Fibroblast of lung (primary cell): ENCODE measurements at places on chromosomes 7 and 10. TPM values are rescaled to one million over a fixed set of nuclear protein-coding genes. Genes with fewer than 3 reads are reported as not detected.

DNA sequence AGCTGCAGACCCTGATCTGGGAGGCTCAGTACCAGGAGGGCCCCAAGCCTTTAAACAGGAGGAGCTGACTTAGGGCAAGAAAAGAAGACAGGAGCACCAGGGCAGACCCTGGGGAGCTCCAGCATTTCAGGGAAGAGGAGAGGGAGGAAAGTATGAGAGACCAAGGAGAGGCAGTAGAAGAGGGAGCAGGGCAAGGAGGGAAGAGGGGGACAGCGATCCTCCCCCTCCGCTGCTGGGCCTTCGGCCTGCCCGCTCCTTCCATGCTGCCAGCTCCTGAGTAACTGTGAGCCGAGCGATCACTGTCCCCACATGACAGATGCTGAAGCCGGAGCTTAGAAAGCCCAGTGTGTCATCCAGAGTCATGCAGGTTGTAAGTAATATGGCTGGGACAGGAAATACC is 65.9 kb downstream of the ALOX5 start:
- DNase-seq = no peak

GRCh38 chr7:132560825-132561529 is 15.3 kb downstream of the PLXNA4 start:
- DNase-seq = no peak

Gene RNF32
- total RNA-seq = 2.6 and 2.8 TPM in 2 replicates

DNA sequence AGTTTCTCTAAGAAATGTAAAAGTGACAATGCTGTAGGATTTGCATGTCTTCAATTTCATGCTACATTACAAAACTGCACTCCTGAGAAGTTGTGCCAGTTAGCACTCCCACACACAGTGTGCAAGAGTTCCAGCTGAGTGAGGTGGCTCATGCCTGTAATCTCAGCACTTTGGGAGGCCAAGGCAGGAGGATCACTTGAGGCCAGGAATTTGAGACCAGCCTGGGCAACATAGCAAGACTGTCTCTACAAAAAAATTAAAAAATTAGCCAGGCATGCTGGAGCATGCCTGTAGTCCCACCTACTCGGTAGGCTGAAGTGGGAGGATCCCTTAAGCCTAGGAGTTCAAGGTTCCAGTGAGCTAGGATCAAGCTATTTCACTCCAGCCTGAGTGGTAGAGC is 44.6 kb downstream of the FRA10AC1 start:
- DNase-seq = no peak

- DNase-seq = no peak
These were observed 146.2 kb upstream of the LYZL1 start for GRCh38 chr10:29142516-29143314.

DNA sequence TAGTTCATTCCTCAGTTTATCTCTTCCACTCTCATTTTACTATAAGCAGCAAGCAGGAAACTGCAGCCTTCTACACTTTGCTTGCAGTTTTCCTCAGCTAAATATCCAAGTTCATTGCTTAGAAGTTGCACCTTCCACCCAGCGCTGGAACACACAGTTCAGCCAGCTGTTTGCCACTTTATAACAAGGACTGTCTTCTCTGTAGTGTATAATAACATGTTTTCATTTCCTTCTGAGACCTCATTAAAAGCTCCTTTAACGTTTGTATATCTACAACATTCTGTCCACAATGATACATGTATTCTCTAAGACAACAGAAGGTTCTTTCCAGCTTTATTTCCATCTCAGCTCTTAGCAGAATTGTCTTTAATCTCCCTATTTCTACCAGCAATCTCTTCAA is 74.1 kb downstream of the GNAI1 start:
- no peak for DNase-seq

Gene GRIFIN
- total RNA-seq = not detected in 2 replicates

GRCh38 chr7:85602196-85602595 is 415.3 kb upstream of the SEMA3D start:
- DNase-seq = peak; percentile 18

DNA sequence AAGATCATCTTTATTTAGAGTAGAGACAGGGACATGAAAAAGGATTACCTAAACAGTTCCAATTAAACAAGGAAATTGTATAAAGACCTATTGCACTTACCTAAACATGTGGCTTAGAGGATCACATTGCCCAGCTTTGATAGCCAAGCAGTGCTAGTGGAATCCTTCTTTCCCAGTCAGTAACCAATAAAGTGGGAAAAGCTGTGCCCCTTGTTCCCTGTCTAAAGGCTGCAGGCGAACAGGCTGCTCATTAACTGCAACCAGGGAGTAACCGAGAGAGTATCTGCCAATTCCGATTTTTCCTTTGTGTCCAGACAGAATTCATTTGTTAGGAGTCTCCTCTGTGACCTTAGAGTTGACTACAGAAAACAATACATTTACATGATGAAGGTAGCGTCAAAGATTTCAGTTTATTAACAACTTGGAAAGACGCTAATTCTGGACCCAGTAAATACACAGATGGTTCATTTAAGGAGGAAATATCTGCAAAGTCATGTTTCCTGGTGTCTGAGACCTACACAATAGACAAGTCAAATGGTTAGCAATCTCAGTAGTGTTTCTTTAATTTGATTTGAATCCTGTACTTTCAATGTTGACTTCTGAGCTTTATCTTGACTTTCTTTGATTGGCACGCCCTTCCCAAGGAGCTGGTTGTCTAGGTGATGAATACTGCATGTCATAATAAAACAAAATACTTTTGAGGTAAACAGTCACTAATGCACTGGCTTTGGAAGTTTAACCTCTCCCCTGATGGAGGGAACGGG is 57.3 kb upstream of the MET start:
- no peak for DNase-seq

DNA sequence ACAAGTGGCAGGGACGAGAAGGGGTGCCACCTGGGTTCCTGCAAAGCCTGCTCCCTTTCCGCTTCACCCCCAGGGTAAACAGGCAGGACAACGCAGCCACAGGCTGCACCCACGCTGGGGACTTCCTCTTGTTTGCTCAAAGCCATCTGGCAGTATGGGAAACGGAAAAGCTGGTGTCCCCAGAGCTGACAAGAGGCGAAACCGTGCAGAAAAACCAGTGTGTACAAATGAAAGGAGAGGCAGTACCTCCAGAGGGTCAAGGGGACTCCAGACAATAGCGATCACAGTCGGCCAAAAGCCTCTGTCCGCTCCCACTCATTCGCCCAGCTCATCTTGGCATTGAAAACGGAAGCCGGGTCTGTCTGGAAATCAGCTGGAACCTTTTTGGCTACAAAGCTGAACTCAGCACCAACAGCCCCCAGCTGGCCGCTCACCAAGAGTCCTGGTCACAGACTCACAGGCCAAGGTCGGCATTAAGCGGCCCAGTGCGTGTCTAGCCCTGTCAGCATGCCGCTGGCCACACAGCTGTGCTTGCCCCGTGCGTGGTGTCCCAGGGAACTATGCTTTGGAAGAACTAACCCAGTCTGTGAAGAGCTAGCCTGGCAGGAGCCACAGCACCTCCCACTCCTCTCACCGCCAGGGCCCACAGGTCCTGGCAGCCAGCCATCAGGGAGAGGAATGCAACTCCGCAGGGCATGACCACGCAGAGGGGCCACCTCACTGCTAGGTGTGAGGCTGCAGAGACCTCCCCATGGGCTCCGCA is 10.4 kb downstream of the TNS3 start:
- DNase-seq = peak; percentile 85

DNA sequence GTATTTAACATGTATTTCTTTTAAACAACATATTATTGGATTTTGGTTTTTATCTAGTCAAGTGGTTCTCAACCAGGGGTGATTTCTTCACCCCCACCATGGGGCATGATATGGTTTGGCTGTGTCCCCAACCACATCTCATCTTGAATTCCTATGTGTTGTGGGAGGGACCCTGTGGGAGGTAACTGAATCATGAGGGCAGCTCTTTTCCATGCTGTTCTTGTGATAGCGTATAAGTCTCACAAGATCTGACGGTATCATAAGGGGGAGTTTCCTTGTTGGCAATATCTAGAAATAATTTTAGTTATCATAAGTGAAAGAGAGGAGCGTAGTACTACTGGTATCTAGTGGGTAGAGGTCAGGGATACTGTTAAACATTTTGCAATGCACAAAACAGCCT is 37.6 kb downstream of the TMEM168 start:
- no peak for DNase-seq

GRCh38 chr7:46580766-46581165 is 659.7 kb upstream of the IGFBP3 start:
- no peak for DNase-seq

Gene ENTPD7
- 13.6 and 28.9 TPM in 2 replicates for total RNA-seq

- peak; percentile 9 for DNase-seq
These were observed 146.5 kb downstream of the TMEM178B start for GRCh38 chr7:141220263-141220880.

DNA sequence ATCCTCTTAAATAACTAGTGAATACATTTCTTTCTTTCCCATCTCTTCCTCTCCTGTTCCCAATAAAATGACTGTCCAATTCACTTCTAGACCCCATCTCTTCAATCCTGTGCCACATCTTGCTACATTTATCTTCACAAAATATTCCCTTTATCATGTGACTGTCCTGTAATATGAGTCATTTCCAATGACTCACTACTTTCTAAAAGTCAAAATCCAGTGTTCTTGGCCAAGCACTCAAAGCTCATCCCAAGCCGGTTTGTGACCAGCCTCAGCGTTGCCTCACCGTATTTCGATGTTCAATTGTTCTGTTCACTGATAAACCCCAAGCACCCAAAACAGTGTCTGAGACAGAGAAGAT is 104.7 kb downstream of the PARD3 start:
- peak; percentile 74 for DNase-seq

Gene GTF2IRD2
- 5.6 and 8.2 TPM in 2 replicates for total RNA-seq

GRCh38 chr7:137983323-137984008 is 18.4 kb downstream of the CREB3L2 start:
- DNase-seq = peak; percentile 55
